ENCODE measurements at places on chromosomes 12 and 14.

DNA sequence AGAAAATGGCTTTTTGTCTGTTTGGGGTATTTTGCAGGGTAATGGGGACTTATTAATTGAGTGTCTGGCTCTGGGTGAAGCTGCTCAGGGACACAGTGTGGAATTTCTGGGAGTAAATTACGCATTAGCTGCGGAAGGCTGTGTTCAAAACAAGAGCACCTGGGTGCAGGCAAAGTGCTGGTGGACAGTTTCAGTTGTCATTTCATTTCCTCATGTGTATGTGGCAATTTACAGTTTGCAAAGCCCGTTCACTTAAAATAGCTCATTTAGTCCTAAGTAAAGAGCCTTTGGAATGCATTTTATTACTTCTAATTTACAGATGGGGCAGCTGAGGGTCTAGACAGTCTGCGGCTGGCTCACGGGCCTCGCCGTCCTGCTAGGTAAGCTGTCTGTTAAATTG, 546.8 kb downstream of the BCL11B start:
- DNase-seq, result no peak

GRCh38 chr14:94367347-94368242, 20.8 kb downstream of the SERPINA1 start:
- DNase-seq, result no peak

- no peak for DNase-seq
Observed at GRCh38 chr12:117130801-117131200, 31.6 kb upstream of the TESC start.

- DNase-seq, result no peak
Observed at GRCh38 chr14:56138928-56139327, 20.7 kb downstream of the PELI2 start.

GRCh38 chr12:12017798-12018197, 52.9 kb upstream of the BCL2L14 start:
- DNase-seq, result no peak

- DNase-seq, result no peak
Observed at GRCh38 chr12:84572196-84572595, 340.4 kb downstream of the SLC6A15 start.

DNA sequence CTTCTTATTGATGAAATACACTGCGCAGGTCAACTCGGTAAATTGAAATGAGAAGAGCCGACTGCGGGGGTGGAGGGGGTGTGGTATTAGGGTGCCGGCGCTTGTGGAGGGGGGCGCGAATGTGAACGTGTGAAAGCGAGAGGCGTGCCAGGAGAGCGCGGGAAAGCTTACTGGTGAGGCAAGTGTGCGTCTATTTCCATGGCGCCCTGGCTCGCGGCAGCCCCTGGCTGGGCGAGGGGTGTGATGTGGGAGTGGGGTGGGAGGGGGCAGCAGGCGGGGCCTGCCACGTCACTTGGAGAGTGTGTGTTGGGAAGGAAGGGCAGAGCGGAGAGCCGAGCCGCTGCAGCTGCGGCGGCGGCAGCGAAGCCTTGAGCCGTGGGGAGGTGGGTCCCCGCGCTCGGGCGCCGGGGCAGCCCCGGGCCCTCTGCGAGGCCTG, 88.8 kb downstream of the GALNT8 start:
- peak; percentile 8 for DNase-seq

- DNase-seq, result no peak
Observed at GRCh38 chr12:22100958-22101748, 55.1 kb downstream of the CMAS start.

DNA sequence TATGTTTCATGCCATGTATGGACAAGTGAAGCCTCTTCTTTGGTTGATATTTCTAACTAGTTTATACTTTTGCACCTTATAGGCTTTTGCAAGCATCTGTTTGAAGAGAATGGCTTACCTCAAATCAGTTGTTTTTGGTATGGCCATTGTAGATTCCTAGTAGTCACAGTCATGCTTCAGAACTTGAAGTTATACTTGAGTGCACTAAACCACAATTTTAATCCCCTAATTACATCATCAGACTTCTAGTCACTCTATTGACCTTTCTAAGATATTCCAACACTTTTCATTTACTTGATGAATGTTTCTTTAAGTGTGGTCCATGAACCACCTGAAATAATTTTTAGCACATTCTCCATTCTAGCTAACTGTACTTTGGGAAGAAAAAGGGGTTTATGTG, 18.6 kb upstream of the KLRB1 start:
- no peak for DNase-seq

All from cerebellum (tissue), 4 donors.